ENCODE measurements at places on chromosomes 4 and X.

DNA sequence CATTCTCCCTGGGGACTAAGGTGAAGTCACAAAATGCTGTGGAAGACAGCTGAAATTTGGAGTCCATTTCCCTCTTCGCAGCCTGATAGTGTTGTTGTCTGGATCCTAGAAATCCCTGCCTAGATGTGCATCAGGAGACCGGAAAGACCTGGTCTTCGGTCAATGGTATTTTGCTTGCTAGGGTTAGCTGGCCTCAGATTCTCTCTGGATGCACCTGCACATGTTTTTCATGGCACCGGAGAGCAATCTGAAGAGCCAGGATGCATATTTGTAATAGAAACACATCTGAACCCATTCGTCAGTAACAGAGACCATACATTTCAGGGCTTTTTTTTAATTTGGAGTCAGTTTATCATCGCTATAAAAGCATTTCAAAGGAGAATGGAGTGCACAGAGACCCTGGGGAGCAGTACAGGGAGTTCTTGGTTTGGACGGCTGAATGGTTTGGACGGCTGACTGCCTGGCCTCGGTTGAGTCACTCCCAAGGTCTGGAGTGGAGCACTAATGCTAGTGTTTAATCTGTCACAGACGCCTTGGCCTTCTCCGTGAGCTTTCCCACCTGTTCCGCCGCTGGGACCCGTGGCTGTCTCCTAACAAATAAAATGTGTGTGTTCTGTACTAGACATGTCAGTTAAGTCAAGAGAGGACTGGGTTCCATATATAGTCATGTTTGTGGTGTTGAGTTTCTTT lies 7.5 kb upstream of the PDLIM3 start:
- DNase-seq: no peak

GRCh38 chrX:133989490-133989889 lies 4.1 kb upstream of the GPC3 start:
- DNase-seq: no peak

DNA sequence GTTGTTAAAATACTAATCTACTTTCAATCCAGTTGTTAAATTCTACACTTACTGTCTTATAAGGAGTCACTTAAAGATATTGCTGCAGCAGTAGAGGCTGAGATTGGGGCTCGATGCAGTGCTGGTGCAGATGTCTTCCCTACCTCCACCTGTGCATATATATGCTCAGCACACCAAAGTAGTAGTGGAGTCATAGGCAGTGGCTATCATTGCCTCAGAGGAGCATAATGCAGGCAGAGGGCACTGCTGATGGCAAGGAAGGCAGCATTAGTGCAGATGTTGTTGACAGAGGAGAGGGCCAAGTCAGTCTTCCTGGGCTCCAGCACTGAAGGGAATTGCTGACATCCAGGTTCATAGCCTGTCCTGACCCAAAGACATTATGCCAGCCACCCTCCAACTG lies 35.1 kb downstream of the INPP4B start:
- no peak for DNase-seq

DNA sequence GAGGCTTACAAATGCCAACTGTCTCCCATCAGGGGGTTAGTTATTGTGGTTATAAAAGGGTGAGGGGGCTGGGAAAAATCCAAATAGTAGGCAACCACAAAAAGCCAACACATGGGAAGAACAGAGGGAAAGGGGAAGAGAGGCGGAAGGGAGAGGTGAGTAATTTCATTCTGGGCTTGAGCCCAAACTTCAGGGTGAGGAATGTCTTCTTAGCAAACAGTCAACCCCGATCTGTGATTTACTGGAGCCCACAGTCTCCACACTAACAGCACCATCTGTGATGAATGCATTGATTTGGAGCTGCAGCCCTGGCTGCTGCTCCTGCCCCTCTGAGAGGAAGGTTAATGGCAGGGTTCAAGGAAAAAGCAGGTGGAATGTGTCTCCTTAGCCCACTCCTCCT lies 162.2 kb upstream of the GPR101 start:
- DNase-seq: no peak

DNA sequence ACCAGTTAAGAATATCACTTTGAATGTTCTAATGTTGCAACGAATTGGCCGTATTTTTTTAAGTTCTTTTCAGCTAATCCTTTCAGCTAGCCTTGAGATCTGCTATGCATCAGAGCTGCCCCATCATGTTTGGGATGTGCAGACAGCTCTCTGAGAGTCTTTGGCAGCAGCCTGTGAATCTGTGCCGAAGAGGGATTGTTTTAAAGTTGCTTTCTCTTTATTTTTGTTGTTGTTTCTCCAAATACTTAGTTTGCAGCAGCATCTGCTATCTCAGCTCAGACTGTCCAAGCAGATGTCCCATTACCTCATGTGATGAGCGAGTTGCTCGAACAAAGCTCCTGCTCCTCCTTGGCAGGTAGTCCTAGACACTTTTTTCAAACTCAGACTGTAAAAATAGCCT lies 1002.5 kb upstream of the INTU start:
- DNase-seq: no peak

DNA sequence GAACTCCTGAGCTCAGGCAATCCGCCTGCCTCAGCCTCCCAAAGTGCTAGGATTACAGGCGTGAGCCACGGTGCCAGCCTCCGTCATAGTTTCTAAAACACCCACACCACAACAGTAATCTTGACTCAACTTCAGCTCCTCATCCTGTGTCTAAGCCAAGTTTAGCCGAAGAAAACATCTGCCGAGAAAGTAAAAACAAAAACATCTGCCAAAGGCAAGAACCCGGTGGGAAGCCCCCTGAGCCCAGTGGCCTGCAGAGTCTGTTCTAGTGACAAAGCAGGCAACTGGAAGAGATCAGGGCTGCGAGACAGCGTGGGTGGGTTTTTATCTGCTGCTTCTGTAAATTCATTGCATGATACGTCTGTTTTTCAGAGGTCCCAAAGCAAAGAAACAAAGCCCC lies 26.6 kb upstream of the CD99 start:
- no peak for DNase-seq

DNA sequence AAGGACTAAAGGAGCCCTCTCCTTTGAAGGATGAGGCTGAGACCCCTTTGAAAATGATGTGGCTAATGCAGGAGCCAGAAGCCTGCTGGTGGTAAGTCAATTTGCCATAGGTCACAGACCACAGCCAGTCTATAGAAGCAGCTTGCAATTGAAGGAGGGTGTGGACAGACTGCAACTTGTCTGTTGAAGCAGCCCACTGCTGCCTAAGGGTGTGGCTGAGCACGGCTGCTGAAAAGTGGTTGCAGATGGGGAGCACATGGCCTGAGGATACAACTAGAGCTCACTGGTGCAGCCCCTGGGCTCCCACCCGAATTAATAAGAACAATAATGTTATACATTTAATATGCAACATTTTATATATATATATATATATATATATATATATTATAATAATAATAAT lies 11.4 kb upstream of the EXOC1L start:
- DNase-seq: no peak

DNA sequence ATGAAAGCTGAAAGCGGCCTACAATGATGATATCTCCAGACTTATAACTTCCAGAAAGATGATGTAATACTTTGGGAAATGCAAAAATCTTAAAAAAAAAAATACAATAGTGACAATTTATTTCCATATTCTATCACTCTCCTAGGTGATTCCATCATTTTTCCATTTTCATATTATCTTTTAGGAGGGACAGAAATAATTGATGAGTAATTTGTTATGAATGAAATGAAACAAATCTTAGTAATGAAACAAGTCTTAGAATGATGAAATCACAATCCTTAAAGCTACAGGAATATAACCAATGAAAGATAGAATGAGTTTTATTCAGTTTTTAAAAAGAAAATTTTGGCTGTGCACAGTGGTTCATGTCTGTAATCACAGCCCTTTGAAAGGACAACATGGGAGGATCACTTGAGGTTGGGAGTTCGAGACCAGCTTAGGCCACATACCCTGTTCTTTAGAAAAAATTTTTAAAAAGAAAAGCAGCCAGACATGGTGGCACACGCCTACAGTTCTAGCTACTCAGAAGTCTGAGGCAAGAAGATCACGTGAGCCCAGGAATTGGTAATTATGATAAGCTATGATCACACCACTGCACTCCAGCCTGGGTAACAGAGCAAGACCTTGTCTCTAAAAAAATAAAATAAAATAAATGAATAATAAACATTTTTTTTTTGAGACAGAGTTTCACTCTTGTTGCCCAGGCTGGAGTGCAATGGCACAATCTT lies 21.7 kb downstream of the CLOCK start:
- no peak for DNase-seq

- DNase-seq: no peak
Measured at GRCh38 chr4:172202480-172203076, 389.4 kb downstream of the GALNTL6 start.

DNA sequence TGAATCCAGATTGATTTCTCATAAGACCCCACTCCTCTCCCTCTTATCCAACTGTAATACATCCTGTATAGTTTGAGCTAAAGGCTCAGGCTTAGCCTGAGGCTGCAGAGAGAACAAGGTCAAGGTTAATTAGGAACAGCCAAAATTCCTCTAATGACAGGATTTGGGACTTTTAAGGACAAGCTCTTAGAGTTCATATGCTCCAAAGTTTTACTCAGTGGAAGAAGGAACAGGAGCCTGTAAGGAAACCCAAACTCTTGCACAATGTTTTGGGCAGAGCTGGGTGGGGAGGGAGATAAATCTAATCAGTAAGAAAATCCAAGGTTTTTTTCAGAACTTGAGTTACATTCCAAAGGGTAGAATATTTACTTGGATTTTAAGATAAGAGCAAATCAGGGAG lies 238.8 kb downstream of the QDPR start:
- no peak for DNase-seq

DNA sequence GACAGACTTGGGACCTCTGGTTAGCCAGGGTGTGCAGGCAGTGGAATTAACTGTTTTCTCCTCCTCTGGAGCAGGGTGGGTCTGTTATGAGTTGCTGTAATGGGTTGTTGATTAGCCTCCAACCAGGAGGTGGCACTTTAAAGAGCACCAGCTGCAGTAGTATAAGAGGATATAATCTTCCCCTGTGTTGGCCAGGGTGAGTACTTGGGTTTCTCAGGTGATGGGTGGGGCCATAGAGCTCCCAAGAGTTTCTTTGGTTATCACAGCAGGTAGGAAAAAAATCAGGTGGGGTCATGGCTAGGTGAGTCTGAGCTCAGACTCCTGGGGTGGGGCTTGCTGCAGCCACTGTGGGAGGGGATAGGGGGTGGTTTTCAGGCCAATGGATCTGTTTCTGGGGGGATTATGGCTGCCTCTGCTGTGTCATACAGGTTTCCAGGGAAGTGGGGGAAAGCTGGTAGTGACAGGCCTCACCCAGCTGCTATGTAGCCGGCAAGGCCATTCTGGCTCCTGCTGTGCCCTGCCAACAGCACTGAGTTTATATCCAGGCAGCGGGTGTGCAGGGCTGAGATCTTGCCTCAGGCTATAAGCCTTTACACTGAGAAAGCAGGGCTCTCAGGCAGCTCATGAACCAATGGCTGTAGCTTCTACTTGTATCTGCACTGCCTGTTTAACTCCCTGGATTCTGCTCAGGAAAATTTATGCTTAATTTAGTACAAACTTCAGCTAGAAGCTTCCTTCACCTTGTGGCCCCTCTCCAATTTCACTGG lies 70.1 kb downstream of the CCNG2 start:
- no peak for DNase-seq

DNA sequence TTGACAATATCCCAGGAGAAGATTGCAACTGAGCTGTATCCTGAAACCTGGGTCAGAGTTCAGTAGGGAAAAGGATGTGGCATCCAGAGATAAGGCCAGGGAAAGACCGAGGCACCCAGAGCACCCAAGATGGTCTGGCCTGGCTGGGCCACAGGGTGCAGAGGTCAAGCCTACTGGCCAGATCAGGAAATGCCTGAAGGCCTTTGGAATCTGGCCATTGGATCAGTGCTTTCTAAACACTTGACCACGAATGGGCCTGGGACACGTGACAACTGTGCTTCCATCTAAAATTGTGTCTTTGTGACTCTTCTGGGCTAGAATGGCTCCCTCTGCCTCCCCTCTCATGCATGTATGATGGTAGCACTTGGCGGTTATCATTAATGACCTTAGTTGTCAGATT lies 316.9 kb downstream of the EVC2 start:
- DNase-seq: no peak

DNA sequence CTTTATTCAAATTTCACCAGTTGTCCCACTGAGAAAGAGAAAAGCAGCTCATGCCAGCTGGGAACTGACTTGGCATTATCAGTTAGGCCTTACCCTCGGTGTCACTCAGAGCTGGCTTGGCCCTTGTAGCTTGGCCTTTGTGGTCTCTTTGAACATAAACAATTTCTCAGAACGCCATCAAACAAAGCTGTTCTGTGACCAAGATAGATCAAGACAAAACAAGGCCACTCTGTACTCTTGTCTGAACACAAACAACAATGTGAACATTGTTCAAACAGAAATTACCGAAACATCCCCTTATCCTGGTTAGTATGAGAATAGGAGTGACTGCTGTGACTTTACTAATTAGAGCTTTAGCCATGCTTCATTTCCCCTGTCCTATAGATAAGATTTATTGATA lies 57.2 kb downstream of the DIPK2B start:
- no peak for DNase-seq

DNA sequence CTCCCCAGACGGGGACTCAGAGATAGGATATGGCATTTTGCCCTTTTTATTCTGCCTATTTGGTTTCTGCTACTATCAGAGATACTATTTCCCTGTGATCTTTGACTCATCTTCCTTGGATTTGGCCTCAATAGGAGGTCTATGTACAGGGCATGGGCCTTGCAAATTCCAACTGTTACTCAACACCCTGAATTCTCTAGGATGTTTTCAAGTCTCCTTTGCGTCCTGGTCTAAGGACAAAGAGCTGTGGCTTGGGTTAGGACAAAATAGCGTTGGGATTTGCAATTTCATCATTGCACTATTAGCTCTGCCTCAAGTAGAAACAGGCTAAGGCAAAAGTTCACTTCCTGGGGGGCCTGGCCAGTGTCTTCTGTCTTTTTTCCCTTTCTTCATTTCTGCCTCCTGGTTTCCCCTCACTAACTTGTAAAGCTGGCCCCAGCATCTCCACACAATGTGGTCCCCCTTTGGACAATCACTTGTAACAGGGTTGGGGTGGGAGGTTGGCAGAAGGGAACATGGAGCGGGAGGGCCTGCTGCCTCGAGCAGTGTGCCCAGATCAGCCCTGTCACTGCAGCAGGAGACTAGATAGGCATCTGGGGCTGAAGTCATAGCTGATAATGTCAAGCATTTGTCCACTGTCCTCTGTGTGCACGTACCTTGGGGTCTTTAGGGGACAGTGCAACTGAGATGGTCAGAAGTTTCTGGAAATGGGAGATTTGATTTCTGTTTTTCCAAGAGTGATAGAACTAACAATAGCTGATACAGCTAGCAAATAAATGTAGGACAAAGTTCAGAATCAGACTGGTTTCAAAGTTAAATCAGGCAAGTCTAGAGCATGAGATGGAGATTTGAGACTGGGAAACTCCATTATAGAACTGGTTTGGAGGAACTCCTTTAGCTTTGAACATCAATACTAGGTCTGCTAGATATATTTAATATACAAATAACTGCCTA lies 25.8 kb upstream of the STBD1 start:
- no peak for DNase-seq

GRCh38 chr4:36197501-36197900 lies 46.8 kb downstream of the ARAP2 start:
- DNase-seq: no peak

DNA sequence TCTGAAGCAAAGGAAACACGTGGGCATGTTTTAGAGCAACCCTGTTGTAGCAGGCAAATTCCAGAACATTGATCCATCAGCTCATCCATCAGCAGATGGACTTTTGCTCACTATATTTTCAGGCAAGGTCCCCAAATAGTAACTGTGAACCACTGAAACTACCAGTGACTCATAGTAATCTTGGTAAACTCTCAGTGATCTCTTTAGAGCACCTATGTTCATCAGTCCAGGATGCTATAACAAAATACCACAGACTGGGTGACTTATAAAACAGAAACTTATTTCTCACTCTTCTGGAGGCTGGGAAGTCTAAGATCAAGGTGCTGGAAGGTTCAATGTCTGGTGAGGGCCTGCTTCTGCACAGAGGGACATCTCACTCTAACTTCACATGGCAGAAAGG lies 28.9 kb upstream of the BTC start:
- no peak for DNase-seq

All from CD4-positive, alpha-beta T cell treated with Interleukin-15 for 4 hours (primary cell).